ENCODE measurements at places on chromosomes 5 and 9. TPM values are rescaled to one million over a fixed set of nuclear protein-coding genes. Genes with fewer than 3 reads are reported as not detected.

- DNase-seq: no peak
Observed at GRCh38 chr9:121252104-121252851, 15.7 kb upstream of the GSN start.

Gene TEX48
- not detected for total RNA-seq

DNA sequence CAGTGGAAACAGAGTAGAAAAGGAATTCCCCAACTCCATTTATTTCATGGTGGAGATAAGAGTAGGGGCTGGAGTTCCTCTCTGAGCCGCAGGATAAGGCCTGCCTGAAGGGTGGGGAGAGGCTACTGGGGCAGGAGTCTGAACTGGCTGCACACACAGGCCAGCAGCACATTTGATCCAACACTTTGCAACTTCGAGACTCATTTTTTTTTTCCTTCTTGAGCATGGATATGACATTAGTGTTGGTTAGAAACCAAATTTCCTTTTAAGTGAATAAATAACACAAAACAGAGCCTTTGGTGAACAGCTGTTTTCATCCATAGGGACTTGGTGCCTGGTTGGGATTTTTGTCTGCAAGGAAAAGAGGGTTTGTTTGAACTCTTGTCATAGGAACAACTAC, 76.6 kb downstream of the RALGPS1 start:
- DNase-seq: no peak

GRCh38 chr9:72441848-72442607, 77.0 kb upstream of the ZFAND5 start:
- no peak for DNase-seq

GRCh38 chr5:10474521-10475075, 32.9 kb downstream of the ROPN1L start:
- DNase-seq: no peak

DNA sequence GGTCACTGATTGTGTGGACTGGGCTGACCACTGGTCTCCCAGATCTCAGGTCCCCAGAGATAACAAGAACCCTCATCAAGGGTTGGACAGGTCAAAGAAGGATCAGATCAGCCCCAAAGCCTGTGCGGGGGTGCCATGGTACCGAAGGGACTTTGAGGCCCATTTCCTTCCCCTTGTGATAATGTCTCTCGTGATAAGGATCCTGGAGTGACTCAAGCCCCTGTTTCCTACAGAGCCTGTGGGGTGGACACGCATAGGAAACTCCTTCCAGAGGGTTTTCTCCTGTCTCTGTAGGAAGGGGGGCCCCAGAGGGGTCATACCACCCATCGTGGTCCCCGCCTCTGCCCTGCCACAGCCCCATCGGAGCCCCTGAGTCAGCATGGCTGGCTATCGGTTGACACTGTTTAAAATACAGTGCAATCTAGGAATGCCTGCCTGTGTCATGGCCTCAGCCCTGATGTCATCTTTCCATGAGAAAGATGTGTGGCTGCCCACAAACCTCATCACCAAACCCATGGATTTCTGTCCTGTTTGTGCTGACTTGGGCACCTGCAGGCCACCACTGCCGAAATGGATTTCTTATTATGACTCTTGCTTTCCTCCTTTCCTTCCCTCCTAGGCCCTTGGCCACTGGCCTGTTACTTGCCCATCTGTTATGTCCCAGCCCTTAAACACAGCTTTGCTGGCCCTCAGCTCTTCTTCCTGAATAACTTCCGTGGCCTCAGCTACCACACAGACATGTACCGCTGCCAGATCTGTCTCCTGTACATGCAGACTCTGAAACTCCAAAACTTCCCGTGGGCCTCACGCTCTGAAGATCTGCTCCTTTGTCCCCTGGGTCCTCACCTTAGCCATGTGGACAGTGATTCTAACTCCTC, 2.9 kb upstream of the CSF2 start:
- peak; percentile 38 for DNase-seq
